T-helper 2 cell (primary cell): ENCODE measurements at places on chromosomes 12 and 14.
A peak's percentile ranks its signal among the peaks of the same experiment; 100 is the strongest.

DNA sequence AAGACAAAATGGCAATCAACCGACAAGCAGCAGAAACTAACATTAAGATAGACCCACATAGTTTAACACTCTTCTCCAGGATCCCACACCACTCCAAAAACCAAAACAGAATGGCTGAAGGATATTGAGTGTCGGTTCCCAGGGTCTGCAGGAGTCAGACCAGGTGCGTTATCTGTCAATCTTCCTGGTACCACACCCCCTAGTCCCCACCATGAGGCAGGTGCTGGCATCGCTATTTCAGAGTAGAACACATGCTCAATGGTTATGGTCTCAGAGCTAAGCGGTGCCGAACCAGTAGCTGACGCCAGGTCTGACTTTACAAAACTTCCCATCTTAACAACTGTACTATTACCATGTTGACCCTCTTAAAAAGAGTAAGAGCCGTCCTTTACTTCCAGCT, 10.2 kb downstream of the STX2 start:
- no peak for DNase-seq

- DNase-seq, result no peak
These were observed 59.7 kb downstream of the RASSF3 start for GRCh38 chr12:64670019-64670418.

GRCh38 chr14:92785667-92786426, 8.3 kb upstream of the GOLGA5 start:
- DNase-seq, result no peak

- no peak for DNase-seq
These were observed 197.0 kb downstream of the ERC1 start for GRCh38 chr12:1188016-1188415.

GRCh38 chr12:116087962-116088361, 189.5 kb downstream of the MED13L start:
- peak; percentile 87 for DNase-seq

- DNase-seq, result no peak
These were observed 447 bp downstream of the CD63 start for GRCh38 chr12:55728186-55728938.

DNA sequence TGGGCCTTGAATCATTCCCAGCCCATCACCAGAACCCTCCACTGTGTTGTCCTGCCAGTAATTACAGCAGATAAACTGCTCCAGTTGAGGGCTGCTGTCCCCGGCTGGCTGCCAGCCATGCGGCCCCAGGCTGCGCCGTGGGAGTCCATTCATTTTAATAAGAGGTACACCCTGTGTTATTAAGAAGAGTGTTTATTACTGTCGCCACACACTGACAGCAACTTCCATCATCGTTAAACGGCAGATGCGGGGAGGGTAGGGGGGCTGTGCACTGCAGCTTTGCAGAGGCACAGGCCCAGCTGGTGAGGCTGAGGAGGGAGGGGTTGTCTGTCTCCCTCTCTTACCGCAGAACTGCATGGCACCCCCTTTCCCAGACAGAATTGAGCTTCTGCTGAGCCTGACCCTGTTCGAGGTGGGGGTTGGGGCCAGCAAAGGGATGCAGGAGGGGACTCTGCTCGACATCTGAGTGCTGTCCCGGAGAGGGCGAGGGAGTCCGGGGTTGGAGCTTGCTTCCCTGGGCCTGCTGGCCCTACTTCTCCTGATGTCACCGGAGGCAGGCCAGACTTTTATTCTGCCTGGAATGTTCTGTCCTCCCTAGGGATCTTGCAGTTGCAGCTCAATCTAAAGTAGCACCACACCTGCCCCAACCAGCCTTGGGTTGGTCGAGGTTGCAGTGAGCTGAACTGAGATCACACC, 33.8 kb upstream of the GPATCH2L start:
- DNase-seq, result no peak

DNA sequence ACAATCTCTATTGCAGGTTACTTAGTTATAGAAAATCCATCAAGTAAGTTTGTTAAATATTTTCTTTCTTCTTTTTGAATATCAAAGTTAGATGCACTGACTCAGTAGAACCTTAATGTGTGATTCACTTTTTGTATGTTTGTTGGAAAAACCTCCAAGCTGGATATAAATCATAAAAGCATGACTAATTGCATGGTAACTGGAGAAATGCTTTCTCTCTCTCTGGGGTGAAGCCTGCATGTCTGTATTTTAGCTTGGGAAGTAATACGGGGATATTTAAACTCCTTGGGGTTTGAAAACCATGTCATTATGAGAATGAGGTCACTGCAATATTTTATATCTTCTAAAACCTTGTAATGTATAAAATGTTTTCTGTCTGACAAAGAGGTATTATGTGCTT, 58.6 kb upstream of the MYF6 start:
- no peak for DNase-seq

DNA sequence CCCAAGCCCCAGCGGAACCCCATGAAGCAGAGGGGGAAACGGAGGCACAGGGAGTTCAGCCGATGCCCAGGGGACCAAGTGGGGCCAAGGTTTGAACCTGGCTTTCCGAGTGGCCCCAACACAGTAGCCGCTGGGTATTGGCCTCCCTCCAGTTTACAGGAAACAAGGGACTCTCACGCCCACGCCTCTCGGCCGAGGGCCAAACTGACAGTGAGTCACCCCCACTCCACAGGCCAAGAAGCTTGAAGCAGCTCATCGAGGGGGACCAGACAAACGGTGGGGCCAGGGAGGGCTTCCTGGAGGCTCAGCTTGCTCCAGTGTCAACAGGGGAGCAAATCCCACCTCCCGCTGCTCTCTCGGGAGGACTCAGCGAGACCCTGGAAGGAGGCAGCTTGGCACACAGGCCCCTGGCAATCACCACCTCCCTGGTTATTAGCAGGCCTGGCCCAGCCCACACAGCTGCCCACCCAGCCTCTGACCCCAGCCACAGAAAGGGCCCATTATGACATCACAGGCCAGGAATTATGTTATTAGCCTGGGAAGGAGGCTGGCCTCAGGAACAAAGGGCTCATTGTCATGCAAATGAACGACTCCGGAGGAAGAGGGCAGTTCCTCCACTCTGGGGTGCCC, 54.6 kb downstream of the NCOR2 start:
- no peak for DNase-seq

GRCh38 chr12:58067610-58068387, 126.4 kb downstream of the ATP23 start:
- DNase-seq, result no peak

- no peak for DNase-seq
These were observed 360.4 kb upstream of the MDGA2 start for GRCh38 chr14:48035836-48036235.

- DNase-seq, result no peak
These were observed 60.9 kb downstream of the SVOP start for GRCh38 chr12:108959748-108960655.

DNA sequence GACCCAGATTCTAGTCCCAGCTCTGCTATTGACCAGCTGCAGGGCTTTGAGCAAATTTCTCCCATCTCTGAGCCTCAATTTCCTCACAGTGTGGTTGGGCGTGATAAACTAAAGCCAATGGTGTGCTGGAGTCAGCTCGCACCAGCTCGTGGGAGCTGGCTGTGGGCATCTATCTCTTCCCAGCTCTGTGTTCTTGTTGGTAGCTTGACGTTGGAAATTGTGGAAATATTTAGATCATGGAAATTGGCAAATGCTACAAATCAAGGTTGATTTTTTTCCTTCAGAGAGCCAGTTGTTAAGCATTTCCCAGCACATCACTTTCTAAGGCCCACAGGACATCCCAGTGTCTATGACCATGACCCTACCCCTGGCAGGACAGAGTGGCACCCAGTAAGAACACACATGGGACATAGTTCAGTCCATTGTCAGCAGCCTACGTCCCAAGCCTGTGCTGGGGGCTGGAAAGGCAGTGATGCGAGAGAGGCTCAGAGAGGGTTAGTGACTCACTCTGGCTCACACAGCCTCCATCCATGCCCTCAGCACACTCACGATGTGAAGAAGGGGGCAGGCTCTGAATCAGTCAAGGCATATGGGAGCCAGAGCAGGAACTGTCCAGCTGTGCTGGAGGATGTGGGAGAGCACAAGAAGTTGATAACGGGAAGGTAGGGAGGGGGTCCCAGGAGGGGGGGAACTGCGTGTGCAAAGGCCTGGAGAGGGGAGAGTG, 77.6 kb downstream of the LGMN start:
- no peak for DNase-seq

- no peak for DNase-seq
These were observed 33.8 kb upstream of the FGD4 start for GRCh38 chr12:32365473-32366064.

GRCh38 chr12:65307169-65307501, 28.7 kb downstream of the MSRB3 start:
- no peak for DNase-seq

DNA sequence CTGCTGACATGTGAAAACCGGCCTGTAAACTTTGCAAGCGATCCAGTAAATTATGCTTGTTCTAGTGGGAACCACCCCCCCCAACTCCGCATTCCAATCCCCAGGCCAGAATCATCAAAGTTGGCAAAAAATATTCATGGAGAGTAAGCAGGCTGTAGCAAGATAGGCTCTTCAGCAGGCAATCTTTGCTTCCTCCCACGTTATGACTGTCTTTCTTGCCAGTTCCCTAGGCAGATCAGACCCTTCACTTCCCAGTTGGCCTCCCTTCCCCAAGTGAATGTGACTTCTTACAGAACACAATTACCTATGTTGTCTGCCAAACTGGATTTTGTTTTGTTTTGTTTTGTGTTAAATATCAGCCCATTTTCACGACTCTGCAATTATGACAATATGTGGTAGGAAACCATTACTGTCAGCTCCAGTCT, 1.2 kb upstream of the PTGER2 start:
- DNase-seq, result no peak

GRCh38 chr12:21852251-21852650, 77.7 kb upstream of the KCNJ8 start:
- DNase-seq, result no peak

DNA sequence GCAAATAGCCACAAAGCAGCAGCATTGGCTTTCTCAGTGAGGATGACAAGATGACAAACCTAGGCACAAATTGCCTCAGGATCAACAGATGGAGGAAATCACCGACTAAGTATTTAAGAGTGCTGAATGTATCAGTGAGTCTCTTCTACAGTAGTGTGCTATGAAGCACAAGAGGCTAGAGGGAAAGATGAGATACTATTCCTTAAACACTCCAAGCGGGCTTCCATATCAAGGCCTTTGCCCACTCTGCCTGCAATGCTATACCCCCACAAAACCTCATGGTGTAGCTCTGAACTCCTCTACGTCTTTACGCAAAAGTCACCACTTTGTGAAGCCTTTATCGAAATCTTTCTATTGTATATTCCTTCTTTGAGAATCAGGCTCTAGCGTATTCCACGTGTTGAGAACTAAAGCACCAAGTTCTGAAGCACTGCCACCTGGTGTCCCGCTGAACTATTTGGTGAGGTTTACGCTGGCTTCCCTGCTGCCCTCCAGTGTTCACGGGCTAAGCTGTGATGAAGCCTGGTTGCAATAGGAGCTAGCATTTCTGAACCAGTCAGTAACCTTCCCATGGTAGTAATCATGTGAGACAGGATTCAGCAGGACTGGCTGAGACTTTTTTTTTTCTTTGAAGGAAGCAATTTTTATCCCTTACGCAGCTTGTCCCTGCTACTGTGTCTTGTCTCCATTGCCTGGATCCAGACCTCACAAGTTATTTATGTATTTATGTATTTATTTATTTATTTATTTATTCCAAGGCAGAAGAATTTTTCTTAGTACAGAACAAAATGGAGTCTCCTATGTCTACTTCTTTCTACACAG, 426.5 kb upstream of the OR4E1 start:
- peak; percentile 81 for DNase-seq

GRCh38 chr14:104966981-104967385, 11.2 kb downstream of the AHNAK2 start:
- no peak for DNase-seq

DNA sequence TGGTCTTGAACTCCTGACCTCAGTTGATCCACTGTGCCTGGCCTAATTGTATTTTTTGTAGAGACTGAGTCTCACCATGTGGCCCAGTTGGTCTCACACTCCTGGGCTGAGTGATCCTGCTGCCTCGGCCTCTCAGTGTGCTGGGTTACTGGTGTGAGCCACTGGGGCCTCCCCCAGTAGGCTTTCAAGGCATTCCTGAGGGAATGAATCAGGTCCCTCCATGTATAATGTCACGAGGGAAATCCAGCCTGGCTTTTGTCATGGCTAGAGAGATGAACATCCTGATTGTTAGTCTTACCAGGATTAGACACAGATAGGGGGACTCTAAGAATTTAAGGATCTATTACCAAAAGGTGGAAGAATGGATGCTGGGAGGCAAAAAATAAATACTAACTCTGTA, 51.9 kb downstream of the CPSF2 start:
- DNase-seq, result no peak

DNA sequence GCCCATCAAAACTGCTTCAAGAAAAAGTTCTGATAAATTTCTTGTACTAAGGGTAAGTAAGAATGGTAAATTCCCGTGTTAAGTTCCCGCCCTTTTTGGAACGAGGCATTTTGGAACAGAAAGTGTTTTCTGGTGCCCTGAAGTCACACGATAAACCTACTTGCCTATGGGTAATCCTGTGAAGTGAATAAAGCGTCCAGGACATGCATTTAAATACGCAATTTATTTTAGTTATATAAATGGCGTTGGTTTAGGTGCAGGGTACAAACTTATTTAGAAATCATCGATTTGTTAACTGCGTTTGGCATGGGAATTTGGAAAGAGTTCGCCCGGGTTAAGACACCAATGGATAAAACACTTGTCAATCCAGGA, 715 bp upstream of the RAP1B start:
- no peak for DNase-seq

GRCh38 chr14:35277179-35277578, 15.0 kb upstream of the PSMA6 start:
- DNase-seq, result no peak
